ENCODE measurements at places on chromosomes 5 and 9. TPM values are rescaled to one million over a fixed set of nuclear protein-coding genes. Genes with fewer than 3 reads are reported as not detected.
A peak's percentile ranks its signal among the peaks of the same experiment; 100 is the strongest.

DNA sequence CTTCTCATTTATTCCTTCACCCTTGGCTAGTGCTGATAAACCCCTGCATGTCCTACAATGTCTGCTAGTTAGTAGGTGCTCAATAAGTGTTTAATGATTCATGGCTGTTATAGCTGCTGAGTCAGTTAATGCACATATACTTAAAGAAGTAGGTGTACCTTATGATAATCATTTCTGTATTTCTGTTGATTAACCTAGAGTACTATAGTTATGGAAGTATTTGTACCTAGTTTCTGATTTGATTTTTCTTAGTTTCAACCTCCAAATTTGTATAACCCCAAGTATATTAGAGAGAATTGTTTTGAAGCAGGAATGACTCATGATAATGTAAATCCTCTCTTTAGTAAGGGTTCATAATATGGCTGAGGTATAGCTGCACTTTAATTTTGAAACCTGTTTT, 8.9 kb downstream of the SMAD5 start:
- H3K27me3 ChIP-seq, result peaks cover 2% of the 10 kb centered on the region
- no peaks in the 10 kb centered on the region for H3K36me3 ChIP-seq
- H3K4me1 ChIP-seq, result peaks cover 7% of the 10 kb centered on the region
- no peak for DNase-seq
- H3K4me3 ChIP-seq, result no peak overlapping the region

DNA sequence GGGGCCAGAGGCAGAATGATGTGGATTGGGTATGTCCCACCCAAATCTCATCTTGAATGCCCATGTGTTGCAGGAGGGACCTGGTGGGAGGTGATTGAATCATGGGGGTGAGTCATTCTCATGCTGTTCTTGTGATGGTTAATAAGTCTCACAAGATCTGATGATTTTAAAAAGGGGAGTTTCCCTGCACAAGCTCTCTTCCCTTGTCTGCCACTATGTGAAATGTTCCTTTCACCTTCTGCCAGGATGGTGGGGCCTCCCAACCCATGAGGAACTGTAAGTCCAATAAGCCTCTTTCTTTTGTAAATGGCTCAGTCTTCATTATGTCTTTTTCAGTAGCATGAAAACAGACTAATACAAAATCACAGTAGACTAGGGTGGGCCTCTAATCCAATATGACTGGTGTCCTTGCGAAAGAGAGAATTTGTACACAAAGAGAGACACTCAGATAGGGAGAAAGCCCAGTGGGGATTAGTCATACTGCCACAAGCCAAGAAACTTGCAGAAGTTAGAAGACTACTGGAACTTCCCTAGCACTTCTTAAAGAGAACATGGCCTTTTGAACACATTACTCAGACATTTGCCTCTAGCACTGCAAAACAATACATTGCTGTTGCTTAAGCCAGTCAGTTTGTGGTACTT, 68.4 kb downstream of the ANXA1 start:
- DNase-seq, result no peak
- peaks cover 67% of the 10 kb centered on the region for H3K27me3 ChIP-seq
- no peak overlapping the region for H3K4me3 ChIP-seq
- H3K27ac ChIP-seq, result no peak overlapping the region
- no peaks in the 10 kb centered on the region for H3K36me3 ChIP-seq
- H3K4me1 ChIP-seq, result no peaks in the 10 kb centered on the region

DNA sequence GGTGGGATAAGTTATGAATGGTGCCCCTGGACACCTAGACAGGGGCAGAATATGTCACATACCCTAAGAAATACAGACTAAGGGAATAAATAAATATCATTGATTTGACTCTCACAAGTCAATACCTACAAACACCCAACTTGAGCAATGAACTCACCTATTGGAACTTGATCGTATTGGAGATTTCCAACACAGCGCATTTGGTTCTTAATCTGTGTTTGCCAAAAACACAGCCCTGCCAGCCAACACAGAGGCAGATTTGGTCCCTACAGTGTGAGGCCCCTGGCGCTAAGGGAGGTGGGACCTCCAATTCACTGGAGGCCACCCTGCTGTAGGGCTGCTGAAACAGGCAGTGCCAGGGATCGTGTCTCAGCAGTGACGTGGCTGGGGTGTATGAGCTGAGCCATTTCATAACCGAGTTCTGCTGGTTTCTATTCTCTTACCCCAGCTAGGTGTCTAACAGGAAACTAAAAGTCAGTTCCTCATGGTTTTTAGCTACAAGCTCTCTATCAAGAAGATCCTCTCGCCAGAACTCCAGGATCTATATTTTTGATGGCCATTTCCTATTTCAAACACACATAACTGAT, 84.5 kb downstream of the SLC1A1 start:
- peak overlapping the region; percentile 29 for H3K27ac ChIP-seq
- no peak for DNase-seq
- peaks cover 33% of the 10 kb centered on the region for H3K4me1 ChIP-seq

GRCh38 chr5:135295852-135296251, 103.2 kb downstream of the MACROH2A1 start:
- DNase-seq, result no peak
- no peak overlapping the region for H3K4me3 ChIP-seq
- H3K27me3 ChIP-seq, result peaks cover 9% of the 10 kb centered on the region
- no peaks in the 10 kb centered on the region for H3K36me3 ChIP-seq

The CDH18 gene
- total RNA-seq, result not detected
